ENCODE measurements at places on chromosomes 11 and 22.
A peak's percentile ranks its signal among the peaks of the same experiment; 100 is the strongest.

DNA sequence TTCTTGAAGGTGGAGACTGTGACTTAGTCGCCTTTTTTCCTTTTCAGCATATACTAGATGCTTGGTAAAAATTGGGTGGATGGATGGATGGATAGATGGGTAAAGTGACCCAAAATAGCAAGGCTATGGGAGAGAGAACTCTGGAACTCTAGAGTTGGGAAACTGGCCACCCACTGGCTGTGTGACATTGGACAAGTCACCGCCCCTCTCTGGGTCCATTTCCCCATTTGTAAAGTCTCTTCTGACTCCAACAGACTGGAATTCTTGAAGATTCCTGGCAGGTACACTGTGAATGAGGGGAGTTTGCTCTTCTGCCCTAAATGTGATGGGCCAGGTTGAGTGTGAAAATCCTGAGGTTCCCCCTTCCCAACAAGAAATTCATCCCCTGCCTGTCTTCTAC lies 8.0 kb downstream of the TKFC start:
- no peak for DNase-seq

GRCh38 chr11:21428796-21429195 lies 759.4 kb downstream of the NELL1 start:
- DNase-seq = no peak

- DNase-seq = no peak
These were observed 43.2 kb upstream of the YPEL1 start for GRCh38 chr22:21778705-21779363.

GRCh38 chr22:38748487-38749136 lies 7.2 kb downstream of the SUN2 start:
- DNase-seq = no peak

GRCh38 chr11:45267052-45267451 lies 19.1 kb downstream of the SYT13 start:
- peak; percentile 34 for DNase-seq

DNA sequence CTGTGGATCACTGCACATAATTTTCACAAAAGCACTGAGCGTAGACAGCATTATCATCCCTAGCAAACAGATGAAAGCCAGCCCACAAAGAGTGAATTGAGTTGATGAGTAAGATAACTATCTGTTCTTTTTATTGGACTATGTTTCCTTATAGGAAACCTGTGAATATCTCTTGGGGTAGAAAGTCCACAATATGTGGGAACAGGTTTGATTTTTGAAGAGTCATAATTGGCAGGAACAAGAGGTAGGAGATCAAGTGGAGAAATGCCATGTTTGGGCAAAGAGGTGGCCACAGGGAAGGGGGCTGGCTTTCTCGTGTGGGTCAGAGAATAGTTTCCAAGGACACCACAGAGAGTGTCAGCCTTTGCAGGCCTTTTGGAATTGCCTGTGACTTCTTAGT lies 23.9 kb downstream of the OR51E2 start:
- no peak for DNase-seq

DNA sequence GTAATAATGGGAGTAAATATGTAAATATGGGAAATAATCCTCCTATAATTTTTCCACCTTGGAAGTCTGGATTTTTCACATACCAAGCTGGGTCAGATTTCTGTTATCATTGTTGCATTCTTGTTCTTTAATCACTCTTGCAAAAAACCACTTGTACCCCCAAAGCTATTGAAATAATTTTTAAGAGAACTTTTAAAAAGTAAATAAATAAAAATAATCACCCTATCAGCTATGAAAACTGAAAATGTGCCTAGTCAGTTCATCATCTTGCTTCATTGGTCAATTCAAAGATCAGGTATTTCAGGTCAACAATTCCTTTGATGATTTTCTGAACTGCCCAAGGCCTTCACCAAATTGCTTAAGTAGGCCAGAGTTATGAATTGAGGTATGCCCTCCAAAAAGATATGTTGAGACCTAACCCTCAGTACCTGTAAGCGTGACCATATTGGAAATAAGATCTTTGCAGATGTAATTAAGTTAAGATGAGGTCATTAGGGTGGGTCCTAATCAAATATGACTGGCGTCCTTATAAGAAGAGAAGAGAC lies 95.8 kb downstream of the PIWIL4 start:
- DNase-seq = no peak

DNA sequence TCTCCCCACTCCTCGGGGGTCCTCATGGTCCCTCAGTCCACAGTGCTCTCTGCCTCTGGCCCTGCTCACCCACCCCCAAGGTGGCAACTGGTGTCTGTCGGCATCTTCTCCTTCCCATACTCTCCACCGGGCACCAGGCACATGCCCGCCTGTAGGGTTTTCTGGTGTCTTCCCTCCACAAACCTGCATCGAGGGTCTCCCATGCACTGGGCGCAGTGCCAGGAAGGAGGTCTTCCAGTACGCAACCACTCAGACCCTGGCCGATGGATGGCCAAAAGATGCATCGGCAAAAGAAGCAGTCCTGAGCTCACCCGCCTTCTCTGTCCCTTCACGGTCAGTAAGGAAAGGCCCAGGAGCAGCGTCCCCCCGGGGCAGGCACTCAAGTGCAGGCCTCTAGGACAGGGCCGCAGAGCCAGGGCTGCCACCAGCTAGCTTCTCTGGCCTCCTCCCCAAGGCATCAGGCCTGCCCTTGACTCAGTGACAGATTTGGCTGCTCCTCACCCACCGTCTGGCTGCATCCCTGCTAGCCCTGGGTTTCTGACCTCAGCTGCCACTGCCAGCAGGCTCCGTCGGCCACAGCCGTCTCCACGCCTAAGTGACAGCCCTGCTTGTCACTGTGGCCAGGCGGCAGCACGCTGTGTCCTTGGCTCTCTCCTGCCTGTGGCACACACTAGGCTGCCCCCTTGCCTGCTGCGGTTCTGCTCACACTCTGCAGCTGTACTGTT lies 32.1 kb upstream of the IGSF9B start:
- DNase-seq = no peak

- no peak for DNase-seq
These were observed 7.2 kb downstream of the ATG2A start for GRCh38 chr11:64909653-64910343.

DNA sequence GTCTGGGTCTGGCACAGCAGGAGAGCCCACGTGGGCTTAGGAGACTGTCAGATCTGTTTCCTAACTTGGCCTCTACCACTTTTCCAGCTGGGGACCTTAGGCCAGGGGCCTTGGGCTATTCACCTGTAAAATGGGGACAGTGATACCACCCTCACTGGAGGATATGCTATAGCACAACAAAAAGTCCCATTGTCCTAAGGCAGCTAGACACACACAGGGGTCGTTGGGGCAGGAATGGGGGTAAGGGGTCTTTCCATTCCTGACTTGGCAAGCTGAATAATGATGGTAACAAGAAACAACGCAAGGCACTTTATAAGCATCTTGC lies 2.6 kb upstream of the SH3BP1 start:
- no peak for DNase-seq

DNA sequence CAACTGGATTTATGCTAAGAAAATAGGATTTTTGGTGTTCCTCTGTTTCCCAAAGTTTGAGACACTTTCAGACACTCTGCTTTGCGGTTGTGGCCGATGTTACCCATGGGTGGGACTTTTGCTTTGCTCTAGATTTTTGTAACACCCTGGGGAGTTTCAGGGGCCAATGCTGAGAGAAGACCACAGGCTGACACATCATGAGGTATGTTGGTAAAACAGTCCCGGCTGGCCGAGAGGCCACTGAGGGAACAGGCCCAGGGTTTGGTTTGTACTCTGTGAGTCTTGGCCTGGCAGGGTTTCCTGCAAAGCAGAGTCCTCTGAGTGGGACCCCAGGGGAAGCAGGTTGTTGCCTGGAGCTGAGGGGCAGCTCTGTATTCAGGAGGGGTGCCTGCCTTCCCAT lies 78.5 kb upstream of the PITPNB start:
- peak; percentile 1 for DNase-seq

GRCh38 chr11:5204787-5205186 lies 4.3 kb upstream of the OR51V1 start:
- DNase-seq = no peak

DNA sequence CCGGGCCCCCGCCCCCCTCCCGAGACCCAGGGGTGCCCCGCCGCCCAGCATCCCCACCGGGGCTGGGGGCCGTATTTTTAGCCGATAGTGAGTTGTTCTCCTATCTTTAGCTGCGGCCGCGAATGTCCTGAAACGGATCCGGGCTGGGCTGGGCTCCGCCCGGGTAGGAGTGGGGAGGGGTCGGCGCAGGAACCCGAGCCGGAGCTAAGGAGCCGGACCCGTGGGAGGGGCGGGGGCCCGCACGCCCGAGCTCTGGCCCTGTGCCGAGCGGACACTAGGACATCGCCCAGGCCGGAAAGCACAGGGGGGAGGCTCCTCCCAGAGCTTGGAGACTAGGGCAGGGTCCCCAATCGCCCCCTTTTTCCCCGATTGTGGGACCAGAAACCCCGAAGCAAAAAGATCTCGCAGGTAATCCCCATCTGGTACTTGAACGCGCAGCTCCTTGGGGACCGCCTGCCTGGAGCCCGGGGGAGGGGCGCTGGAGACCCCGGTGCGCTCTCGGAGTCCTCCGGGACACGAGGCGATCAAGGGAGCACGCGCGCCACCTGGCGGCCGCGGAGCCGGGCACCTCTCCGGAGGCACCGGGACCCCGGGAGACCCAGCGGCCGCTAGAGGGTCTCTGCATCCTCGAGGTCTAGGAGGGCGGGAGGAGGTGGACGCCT lies 669 bp downstream of the CDC42EP2 start:
- DNase-seq = peak; percentile 89

GRCh38 chr22:17581631-17582030 lies 18.3 kb downstream of the SLC25A18 start:
- no peak for DNase-seq

DNA sequence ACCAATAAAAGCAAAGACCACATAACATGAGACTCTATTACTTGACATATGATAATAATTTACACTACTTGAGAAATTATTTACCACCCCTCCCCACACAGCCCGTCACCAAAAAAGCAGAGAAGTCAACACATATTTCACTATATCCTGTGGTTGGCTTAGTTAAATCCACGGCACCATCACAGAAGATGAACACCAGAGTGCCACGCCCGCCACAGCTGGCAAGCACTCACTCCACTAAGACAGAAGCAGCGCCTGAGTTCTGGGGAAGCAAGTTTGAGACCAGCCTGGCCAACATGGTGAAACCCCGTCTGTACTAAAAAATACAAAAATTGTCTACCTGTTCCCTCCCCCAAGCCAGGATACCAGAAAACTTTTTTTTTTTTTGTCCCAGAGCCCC lies 53.1 kb downstream of the PACSIN2 start:
- DNase-seq = no peak

DNA sequence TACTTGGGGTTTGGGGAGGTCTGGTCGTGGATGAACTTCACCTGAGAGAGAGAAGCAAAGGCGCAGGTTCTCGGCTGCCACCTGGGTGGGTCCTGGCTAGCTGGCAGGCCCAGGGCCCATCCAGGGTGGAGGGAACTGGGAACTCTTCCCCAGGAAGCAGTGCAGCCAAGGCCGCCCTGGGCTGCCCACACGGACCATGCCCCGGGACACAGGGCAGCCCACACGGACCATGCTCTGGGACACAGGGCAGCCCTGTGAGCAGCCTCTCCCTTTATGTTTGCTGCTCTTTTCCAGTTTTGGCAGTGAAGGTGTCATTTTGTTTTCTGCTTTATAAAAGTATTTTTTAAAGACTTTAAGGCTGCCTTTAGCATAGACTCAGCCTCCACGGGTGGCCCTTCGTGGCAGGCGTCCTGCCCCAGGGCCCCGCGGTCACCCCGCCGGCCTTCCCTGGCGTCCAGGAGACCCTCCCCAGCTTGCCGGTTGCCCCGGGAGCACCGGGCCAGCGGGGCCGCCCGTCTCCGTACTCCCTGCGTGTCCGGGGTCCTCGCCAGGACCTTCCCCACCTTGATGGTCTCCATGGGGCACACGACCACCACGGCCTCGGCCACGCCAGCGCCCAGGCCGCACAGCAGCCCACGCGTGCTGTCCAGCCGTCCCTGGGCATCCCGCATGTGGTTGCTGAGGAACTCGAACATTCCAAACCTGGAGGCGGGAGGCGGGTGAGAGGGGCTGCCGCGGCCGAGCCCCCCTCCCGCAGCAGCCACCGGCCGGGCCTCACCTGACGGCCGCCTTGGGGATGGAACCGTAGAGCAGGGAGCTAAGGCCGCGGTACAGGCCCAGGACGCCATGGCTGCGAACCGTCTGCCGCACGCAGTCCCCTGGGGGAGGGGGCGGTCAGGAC lies 1.1 kb downstream of the SLC25A1 start:
- no peak for DNase-seq

DNA sequence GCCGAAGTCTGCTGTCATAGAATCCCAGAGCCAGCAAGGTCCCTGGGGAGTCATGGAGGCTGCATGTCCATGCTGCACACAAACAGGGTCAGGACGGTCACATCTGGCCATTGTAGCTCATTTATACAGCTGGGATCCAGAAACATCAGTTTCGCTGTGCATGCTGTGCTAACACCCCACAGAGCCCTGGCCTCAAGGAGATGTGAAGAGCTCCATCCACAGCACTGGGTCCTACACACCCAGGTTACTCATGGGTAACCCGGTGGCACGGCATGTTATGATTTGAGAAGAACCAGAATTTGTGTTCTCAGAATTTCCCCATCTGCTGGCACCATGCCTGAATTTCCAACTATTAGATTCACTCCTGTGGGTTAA lies 146.3 kb upstream of the ARHGAP20 start:
- no peak for DNase-seq

Measured in BE2C (cell line).